Stimulated activated CD4-positive, alpha-beta T cell treated with anti-CD3 and anti-CD28 coated beads, Interleukin-2, amount 100 ng/mL, for 24 hours (primary cell): ENCODE measurements at places on chromosomes 11 and 22.

GRCh38 chr11:77471558-77472193 is 2.2 kb downstream of the PAK1 start:
- DNase-seq: no peak

DNA sequence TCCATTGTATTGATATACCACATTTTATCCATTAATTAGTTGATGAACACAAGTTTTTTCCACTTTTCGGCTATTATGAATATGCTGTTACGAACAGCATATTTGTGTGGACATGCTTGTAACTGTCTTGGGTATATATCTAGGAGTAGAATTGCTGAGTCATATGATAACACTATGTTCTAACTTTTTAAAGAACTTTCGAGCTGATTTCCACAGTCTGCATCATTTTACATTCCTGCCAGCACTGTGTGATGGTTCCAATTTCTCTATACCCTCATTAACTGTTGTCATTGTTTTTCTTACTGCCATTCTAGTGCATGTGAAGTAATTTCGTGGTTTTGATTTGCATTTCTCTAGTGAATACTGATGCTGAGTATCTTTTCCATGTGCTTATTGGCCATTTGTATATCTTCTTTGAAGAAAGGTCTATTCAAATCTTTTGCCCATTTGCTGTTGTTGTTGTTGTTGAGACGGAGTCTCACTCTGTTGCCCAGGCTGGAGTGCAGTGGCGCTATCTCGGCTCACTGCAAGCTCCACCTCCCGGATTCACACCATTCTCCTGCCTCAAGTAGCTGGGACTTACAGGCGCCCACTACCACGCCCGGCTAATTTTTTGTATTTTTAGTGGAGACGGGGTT is 7.4 kb upstream of the RCE1 start:
- DNase-seq: no peak

DNA sequence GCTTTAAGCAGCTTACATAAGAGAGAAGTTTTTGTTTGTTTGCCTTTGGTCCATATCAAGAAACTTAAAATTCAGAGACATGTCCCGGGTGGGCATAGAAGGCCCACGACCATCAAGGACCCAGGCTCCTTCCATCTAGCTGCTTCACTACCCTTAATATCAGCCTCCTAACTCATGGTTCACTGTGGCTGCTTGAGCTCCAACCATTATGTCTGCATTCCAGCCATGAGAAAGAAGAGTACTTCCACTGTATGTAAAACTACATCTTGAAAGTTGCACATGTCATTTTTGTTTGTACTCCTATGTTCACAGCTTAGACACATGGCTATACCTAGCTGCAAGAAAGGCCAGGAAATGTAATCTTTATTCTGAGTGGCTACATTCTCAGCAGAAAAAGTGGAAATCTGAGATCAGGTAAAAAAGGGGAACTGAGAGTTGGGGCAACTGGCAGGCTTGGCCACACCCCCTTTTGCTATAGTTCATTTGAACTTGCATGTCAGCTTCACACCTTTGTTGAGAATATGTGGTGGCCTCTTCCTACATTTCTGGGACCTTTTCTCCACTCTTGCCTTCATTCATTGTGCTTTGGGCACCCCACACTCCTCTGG is 81.3 kb upstream of the TP53I11 start:
- DNase-seq: no peak

GRCh38 chr11:2663915-2664314 is 35.9 kb downstream of the KCNQ1OT1 start:
- no peak for DNase-seq

DNA sequence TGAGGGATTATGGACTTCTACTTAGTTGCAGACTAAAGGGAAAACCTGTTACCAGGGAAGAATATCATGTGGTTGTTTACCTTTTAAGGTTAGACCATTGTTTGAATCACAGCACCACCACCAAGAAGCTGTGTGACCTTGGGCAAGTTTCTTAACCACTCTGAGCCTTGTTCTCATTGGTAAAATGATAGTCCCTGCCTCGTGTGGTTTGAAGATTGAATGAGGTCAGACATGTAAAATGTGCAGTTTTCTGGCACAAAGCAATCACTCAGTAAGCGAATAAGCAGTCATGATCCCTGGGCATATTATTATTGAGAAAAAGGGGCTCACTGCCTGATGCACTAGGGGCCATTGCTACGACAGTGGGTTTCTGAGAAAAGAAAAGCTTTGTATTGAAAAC is 28.3 kb downstream of the MOV10L1 start:
- no peak for DNase-seq

DNA sequence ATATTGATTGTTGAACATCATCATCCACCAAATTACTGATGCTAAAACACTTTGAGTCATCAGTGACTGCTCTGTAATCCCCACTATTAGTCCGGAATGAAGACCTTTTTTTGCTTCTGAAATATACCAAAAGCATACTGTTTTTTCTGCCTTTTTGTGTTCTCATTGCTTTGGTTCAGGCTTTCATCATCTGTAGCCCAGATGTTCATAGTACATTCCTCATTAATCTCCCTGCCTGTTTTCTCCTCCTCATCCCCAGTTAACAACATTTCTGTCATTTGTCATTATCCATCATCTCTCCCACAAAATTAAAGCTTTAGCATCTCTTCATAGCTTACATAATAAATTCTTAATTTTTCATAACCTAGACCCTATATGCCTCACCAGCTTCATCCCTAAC is 9.2 kb downstream of the CEP57 start:
- DNase-seq: no peak

- no peak for DNase-seq
Observed at GRCh38 chr22:37809672-37810333, 2.1 kb downstream of the GCAT start.

- no peak for DNase-seq
Observed at GRCh38 chr11:27355575-27356104, 7.4 kb downstream of the CCDC34 start.

GRCh38 chr11:81192516-81192915 is 1541.1 kb downstream of the FAM181B start:
- DNase-seq: no peak

DNA sequence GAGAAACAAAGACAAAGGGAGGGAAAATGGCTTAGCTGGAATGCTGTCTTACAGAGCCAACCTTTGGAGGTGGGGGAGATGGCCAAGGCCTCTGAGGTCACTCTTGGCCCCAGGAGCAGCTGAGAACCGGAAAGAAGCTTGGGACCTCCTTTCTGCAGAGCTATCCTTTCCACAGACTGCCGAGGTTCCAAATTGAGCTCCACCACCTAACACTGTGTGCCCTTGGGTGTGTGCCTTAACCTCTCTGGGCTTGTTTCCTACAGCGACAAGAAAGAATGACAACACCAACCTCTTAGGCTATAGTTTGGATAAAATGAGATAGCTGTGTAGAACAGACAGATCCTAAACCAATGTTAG is 23.2 kb downstream of the RTN4RL2 start:
- no peak for DNase-seq

- DNase-seq: no peak
Observed at GRCh38 chr22:27250886-27251285, 550.7 kb downstream of the MN1 start.

DNA sequence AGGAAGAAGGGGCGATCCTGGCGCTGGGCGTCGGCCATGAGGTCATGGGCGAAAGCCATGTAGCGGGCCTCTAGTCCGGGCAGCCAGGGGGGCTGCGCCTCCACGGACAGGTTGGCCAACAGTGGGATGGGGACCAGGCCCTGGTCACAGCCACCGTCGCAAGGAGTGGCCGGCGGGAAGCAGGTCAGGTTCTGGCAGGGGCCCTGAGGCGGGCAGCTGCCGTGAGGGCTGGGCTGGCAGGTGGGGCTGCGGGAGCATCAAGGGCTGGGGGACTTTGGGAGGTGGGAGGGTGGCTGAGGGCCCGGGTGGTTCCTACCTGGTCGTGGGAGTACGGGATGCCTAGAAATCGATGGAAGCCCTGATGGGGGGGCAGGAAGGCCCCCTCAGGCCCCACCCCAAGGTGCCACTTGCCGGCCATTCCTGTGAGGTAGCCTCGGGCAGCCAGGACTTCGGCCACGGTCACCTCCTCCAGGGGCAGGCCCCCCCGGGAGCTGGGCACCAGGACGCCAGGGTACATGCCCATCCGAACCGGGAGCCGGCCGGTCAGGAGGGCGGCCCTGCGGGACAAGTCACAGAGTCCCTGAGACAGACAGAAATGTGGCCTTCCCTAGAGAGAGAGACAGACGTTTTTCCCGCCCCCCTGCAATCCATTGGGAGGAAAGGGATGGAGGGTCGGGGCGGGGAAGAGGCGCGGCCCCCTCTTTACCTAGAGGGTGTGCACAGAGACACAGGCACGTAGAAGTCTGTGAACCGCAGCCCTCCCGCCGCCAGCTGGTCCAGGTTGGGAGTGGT is 906 bp downstream of the ARSA start:
- DNase-seq: no peak

- DNase-seq: peak; percentile 8
Observed at GRCh38 chr11:72236083-72236697, 7.8 kb downstream of the PHOX2A start.

DNA sequence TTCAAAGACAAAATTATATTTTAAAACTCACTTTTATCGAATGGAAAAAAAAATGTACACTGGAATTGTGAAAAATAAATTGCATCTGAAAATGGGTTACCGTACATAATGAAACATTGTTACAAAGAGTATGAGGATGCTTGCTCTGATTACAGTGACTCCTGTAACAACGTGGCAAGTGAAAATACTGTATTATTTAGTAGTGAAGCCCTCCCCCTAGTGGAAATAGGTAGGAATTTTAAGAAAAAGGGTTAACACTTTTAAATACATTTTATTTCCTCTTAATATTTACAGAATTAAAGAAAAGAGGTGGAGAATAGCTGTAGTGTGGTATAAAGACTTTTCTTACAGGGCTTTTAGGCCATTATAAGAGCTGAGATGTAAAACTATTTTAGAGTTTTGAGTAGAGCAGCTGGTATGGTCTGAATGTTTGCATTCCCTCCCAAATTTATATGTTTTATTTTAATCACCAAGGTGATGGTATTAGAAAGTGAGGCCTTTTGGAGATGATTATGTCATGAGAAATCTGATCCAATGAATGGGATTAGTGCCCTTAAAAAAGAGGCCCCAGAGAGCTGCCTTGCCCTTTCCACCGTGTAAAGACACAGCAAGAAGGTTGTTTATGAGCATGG is 25.2 kb downstream of the FAM76B start:
- no peak for DNase-seq

GRCh38 chr22:36873614-36874308 is 13.0 kb downstream of the NCF4 start:
- peak; percentile 34 for DNase-seq

- DNase-seq: no peak
Observed at GRCh38 chr11:44010789-44011251, 37.0 kb upstream of the ACCSL start.

GRCh38 chr11:72743321-72744221 is 8.6 kb downstream of the ARAP1 start:
- DNase-seq: no peak

DNA sequence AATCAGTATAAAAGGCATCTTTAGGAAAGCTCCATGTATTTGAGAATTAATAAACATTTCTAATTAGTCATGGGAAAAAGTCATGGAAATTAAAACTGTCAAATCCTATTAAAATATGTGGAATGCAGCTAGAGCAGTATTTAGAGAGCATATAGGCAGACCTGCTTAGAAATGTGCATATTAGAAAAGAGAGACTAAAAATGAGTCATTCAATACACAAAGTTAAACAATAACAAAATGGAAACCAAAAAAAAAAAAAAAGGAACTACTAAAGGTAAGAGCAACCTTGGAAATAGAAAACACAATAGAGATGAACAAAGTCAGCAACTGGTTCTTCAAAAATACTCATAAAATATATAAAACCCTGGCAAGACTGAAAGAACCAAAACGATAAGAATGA is 59.7 kb upstream of the RASSF10 start:
- DNase-seq: no peak

DNA sequence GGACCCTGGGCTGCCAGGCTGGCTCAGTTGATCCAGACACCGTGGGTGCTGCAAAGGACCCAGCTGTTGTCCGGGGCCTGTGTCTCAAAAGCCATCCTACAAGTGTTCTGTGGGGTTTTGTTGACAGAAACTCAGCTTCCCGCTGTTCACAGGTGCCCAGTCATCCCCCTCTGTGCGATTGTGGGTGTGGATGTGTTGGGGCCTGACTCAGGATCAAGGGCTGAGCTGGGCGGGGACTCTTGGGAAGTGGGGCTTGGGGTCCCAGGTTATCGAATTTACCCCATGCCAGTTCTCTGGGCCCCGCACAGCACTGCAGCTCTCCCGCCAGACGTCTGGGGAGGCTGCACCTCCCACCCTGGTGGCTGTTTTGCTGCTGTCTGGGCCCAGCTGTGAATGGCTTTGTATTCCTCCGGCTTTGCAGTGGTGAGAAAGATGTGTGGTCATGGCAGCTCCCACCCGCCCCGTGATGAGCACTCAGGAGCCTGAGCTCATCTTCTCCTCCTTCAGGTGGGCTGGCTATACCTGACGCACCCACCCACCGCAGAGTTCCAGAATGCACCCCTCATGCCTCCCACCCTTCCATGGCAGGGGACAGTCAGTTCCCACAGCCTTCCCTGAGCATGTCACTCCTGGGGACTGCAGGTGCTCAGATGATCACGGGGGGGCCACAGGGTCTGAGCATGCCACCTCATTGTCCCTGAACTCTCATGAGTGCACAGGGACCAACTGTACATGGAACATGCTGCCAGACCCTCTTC is 3.6 kb upstream of the AP2A2 start:
- DNase-seq: no peak

GRCh38 chr11:117595440-117595839 is 201.6 kb downstream of the DSCAML1 start:
- DNase-seq: no peak

- DNase-seq: no peak
Observed at GRCh38 chr11:95093548-95093947, 3.9 kb downstream of the ENDOD1 start.

- no peak for DNase-seq
Observed at GRCh38 chr11:114152785-114153184, 93.3 kb downstream of the ZBTB16 start.

DNA sequence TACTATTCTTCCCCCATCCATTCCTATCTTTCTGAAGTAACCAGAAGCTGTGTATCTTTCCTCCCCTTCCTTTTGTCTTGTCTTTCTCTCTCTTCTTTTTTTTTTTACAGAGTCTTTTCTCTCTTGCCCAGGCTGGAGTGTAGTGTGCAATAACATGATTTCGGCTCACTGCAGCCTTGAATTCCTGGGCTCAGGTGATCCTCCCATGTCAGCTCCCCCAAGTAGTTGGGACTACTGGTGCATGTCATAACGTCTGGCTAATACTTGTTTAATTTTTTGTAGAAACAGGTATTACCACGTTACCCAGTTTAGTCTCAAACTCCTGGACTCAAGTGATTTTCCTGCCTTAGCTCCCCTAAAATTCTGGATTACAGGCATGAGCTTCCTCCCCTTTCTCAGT is 86.5 kb downstream of the IGLL5 start:
- no peak for DNase-seq

DNA sequence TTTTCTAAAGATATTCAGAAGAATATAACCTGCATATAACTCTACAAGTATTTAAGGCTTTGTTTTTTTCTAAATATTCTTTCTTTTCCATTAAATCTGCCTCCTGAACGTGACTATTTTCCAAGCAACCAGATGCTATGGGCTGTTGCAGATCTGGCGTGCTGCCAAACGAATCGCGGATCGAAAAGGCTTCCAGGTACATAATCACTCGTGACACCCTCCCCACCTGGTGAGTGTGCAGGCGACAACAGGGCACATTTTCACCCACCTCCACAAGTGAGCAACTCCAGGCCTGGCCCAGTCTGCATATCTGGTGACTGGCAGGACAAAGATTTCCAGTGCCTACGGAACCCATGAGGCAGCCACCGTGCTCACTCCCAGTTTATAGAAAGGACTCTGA is 660.1 kb downstream of the OPCML start:
- no peak for DNase-seq
